HTR-8/SVneo (cell line): ENCODE measurements at places on chromosomes 2 and 18.

DNA sequence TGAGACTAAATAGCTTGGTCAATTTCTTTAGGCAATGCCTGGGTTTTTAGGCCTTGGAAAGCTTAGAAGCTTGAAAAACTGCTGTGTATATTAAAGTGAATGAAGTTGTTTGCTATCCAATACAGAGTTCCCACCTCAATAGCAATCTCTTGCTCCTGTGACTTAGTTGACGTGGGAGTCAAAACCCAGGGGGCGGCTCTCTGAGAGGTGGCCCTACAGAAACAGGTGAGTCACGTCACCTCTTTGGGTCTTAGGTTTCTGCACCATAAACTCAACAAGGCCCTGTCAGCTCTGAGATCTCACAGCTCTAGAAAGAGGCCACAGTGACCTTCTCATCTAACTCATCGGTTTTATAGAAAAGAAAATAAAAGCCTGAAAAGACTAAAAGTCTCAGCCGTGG is 79.6 kb downstream of the ADD2 start:
- DNase-seq = no peak

- DNase-seq = no peak
These were observed 222.1 kb upstream of the SPRED2 start for GRCh38 chr2:65654496-65654895.

- no peak for DNase-seq
These were observed 489.1 kb upstream of the ACVR2A start for GRCh38 chr2:147355706-147356105.

- DNase-seq = no peak
These were observed 25.5 kb downstream of the B4GALT6 start for GRCh38 chr18:31658670-31659575.

GRCh38 chr2:220123751-220124150 is 496.3 kb downstream of the SLC4A3 start:
- no peak for DNase-seq

- peak; percentile 86 for DNase-seq
These were observed 6.6 kb upstream of the SEMA4C start for GRCh38 chr2:96876269-96877041.

DNA sequence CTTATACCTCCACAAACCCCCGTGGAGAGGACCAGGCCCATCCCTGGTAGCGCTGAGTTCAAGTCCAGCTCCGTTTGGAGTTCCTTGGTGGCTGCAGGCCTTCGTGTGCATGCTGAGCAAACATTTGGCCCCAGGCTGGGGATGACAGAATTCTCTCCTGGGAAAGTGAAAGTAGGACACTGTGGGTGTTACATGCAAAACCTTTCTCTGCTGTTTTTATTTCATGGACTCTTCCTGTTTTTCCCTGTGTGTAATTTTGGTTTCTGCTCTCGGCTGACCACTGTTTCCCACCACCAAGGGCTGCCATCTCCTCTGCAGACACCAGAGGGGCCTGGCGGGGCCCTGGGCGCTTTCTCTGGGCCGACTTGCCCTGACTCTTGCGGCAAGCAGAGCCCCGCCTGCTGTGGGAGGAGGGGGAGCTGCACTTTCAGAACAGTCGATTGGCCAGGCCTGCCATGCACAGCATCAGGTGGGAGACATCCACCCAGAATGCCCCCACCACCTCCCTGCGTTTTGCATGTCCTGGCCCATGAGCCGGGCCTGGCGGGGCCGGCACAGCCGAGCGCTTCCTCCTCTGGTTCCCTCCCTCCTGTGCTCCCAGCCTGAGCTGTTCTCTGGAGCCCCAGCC is 102.4 kb downstream of the CABLES1 start:
- DNase-seq = no peak

DNA sequence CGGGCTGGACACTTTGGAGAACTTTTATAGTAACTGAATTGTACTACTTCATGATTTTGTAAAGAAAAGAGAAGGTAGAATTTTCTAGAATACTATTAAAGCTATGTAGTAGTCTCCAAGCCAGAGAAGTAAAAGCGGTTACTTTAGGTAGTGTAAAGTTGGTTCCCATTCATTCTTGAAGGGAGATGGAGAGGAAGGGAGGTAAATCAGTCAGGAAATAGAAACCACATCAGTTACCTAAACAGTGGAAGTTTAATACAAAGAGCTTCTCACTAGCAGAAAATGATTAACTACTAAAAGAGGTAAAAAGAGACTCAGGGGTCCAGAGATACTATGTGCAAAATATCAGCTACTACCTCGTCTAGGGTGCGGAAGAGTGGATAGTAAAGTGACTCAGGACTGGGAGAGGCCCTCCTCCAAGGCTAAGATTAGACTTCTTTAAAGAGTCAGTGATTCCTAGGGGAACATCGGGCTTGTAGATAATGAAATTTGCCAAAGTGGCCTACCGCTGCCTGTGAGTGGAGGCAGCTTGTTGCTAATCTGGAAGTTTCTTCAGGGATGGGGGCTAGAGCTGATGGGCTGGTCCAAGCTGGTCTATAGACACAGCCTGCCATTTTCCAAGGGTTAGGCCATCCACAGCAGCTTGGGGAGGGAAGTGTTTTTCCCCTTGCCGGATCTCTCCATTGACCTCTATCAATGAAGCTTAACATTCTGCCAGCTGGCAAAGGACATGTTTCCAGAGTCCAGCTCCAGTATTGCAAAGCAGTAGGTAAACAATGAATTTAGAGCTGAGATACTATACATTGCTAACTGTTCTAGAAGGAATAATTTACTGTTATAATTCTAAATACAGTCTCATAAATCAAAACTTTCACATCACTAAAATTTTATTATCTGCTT is 246.4 kb upstream of the BOD1L2 start:
- DNase-seq = no peak

GRCh38 chr2:106191511-106192016 is 2.5 kb downstream of the UXS1 start:
- DNase-seq = no peak

- no peak for DNase-seq
These were observed 37.5 kb upstream of the WIPF1 start for GRCh38 chr2:174635015-174635593.

DNA sequence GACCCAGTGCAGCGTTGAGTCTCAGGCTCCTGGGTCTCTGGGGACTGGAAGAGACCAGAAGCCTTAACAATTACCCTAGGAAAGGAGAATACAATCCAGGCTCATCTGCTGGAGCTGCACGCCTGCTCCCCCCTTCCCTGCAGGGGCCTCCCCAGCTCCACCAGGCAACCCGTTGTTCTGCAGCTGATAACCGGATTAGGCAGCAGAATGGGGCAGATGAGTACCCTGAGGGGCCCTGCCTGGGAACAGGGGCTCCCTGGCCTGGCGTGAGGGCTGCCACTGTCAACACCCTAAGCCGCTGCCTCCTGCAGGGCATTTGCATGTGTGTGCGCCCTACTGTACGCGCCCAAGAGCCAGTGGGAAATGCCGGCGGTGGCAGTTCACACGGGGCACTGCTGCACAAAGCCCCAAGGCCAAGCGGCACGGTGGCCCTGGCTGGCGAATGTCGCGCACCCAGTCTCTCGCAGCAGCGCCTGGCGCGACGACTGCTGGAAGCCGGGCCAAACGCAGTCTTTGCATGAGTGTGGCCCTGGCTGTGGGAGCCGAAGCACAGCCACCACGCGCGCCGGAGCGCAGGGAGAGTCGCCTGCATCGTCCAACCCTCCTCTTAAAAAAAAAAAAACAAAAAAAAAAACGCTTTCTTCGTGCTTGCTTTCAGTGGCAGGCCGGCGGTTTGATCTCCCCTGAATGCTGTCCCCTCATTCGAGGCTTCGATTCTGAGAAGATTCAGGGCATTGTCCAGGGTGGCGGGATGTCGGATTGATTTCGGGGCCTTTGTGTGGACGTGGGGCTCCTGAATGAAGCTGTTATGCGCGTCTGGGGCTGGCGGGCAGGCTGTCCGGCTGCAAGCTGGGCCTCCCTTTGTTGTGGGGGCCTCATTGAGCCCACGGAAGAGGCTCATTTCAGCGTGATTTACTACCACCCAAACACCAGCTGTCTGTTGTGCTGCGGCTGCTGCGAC is 63.8 kb downstream of the SETBP1 start:
- DNase-seq = no peak

DNA sequence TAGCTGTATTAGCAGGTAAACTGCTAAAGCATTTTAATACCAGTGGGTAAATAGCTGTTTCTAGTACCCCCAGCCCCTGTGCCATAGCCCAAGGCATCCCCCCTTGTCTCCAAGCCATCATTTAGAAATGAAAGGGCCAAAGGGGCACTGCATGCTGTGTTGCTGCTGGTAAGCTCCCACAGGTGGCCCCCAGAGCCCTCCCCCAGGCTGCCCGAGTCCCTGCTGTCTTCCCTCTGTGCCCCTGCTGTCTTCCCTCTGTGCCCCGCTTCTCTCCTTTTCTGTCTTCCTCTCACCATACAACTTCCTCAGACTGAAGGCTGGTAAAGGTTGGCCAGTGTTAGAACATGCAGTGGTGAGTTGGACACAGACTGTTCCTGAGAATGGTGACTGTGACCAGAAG is 42.1 kb downstream of the ZAP70 start:
- DNase-seq = no peak

GRCh38 chr2:102657770-102658169 is 38.4 kb downstream of the SLC9A2 start:
- DNase-seq = no peak

DNA sequence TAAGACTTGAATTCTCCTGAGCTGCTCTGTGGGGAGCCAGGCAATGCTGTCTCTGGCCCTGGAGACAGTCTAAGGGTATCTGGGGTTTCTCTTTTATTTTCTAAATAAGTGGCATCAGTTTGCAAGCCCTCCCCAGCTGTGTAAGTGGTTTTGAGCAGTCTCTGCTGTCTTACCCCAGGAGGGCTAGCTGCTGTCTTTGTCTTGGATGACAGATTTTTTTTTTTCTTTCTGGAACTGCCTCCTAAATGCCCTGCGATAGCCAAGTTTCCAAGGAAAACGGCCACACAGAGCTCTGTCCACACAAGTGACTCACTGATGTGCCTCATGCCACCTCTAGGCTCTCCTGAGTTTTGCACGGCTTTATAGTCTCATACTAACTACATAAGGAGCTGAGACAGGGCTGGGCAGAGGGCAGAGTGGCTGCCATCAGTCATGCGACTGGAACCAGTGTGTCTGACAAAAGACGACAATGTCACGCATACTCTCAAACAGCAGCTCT is 37.2 kb upstream of the THOC1 start:
- DNase-seq = no peak

- no peak for DNase-seq
These were observed 82.3 kb downstream of the UPP2 start for GRCh38 chr2:158184001-158184400.

- no peak for DNase-seq
These were observed 76.3 kb upstream of the GLS start for GRCh38 chr2:190804182-190804795.

DNA sequence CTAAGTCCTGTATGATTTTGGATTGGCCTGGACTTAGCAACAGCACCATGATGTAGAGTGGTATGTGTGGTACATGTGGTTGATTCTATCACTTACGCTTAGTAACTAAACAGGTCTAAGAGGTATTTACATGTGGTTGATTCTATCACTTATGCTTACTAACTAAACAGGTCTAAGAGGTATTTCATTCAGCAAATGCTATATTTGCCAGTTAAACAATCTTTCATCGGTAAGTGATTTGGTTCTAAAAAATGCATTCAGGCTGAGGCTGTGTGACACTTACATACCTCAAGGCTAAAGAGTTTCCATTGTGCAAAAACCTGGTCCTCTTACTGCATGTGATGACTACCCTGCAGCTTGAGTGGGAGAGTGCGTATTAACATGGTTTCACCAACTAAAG is 13.1 kb downstream of the EIF4E2 start:
- no peak for DNase-seq

DNA sequence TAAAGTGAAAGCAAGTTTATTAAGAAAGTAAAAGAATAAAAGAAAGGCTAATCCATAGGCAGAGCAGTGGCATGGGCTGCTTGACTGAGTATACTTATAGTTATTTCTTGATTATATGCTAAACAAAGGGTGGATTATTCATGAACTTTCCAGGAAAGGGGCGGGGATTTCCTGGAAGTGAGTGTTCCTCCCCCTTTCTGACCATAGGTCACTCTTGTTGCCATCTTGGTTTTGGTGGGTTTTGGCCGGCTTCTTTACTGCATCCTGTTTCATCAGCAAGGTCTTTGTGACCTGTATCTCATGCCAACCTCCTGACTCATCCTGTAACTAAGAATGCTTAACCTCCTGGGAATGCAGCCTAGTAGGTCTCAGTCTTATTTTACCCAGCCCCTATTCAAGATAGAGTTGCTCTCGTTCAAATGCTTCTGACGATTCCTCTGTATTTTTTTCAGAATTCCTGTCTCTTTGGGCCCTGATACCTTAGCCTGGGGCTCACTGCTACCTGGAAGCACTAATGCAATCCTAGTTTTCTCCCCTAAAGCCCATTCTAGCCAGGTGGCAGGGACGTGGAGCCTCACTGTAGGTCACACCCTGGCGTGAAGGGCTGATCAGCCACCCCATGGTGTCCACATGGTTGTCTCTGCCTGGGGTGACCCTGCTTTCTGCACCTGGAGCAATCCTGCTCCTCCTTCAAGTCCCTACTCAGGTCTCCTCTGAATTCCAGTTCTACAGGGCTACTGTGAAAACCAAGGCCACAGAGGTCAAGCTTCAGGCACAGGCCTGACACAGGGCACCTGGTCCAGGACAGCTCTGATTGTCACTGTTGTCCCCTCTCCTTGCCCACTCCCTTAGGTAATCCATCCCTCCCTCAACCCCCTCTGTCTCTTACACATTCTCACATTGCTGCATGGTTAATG is 6.0 kb upstream of the SLC35F6 start:
- DNase-seq = peak; percentile 41

DNA sequence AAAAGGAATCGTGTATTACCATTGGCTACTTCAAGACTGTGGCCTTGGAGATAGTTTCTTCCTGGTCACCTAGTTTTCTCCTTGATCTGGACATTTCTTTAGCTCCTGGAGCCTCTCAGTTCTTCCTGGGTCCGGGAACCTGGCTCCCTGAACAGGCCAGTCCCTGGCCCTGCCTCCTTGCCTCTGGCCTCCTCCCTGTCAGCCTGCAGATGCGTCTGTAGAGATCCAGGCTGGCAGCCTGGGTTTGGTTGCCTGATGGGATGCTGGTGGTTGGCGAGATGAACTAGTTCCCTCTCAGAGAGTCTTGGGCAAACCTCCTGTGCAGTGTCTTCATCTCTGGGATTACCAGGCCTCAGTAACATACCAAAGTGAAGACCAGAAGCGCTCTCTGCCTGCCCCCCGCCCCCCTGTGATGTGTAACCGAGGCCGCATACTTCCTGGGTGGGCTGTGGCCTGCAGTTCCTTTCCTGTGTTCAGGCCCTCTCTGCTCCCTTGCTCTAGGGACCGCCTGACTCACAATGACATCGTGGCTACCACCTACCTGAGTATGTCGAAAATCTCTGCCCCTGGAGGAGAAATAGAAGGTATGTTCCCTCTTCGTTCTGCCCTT is 85.4 kb downstream of the DYSF start:
- no peak for DNase-seq

- no peak for DNase-seq
These were observed 125.3 kb upstream of the CCDC68 start for GRCh38 chr18:55084550-55084949.

DNA sequence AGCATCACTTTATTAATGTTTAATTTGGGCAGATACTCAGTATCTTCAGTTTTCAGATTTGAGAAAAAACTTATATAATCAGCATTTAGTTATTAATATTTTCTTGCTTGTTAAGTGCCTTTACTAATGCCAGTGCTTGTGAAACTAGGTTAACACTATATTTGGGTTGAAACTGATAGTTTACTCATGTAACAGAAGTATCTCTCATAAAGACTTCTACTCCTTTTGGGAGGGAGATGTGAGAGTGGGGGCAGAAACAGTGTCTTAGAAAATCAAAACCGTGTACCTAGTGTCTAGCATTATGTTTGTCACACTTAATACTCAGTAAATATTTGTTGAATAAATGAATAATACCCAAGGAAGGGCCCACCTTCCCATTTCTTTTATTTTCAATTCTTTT is 129.5 kb downstream of the MSTN start:
- no peak for DNase-seq

- DNase-seq = no peak
These were observed 11.9 kb upstream of the TMEM182 start for GRCh38 chr2:102749938-102750337.
